ENCODE measurements at places on chromosomes 6 and 20.

- no peak for DNase-seq
These were observed 129.4 kb downstream of the NCOA3 start for GRCh38 chr20:47631078-47631477.

- no peak for DNase-seq
These were observed 593 bp downstream of the MMP24 start for GRCh38 chr20:35226884-35227681.

- no peak for DNase-seq
These were observed 105.8 kb downstream of the CARMIL1 start for GRCh38 chr6:25384967-25385366.

DNA sequence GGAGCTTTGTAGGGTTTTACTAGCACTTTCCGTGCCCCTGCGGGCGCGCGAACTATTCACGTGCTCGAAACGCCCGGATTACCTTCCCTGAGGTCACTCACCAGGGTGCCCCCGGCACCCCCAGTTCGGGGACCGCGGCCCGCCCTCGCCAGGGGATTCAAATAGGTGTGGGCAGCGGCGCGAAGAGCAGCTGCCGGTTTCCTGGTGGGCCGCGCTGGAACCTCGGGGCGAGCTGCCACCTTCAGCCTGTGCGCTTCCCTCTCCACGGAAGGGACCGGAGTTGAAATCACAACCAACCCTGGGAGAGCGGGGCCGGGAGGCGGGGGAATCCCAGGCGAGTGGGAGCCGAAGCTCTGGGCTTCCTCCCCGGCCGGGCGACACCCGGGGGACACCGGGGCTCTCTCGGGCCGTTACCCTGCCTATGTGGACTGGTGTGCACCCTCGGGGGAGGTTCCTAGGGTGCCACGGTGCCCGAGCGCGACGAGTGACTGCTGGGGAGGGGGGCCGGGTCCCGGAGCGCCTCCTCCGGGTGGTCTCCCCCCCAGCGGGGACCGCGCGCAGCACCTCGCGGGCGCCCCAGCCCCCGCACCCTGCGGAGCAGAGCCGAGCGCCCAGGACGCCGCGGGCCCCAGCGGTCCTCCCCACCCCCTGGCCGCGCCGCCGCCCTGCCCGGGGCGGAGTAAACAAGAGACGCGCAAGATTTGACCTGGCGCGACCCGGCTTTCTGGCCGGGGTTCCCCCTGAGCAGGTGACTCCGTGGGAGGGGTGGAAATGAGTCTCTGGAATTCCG lies 2.1 kb upstream of the HIVEP2 start:
- DNase-seq: no peak

GRCh38 chr6:10745116-10745515 lies 2.5 kb upstream of the TMEM14B start:
- DNase-seq: no peak

- no peak for DNase-seq
These were observed 383.8 kb downstream of the TFAP2A start for GRCh38 chr6:10030942-10031537.

DNA sequence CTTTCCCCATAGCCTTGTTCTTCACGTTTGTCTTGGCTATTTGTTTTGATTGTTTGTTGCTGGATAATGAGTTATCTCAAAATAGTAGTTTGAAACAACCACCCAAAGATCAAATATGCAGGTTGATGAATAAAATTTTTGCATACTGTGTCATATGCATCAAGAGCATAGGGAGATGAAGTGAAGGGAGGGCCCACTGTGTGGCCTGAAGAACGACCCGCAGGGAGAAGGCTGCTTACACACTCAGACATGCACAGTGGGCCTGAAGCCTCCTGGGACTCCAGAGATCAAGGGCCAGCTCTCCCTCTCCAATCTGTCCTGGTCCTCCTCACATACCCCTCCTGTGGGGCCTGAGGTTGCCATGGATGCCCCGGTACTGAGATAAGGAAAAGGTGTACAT lies 16.2 kb upstream of the TREM2 start:
- no peak for DNase-seq

GRCh38 chr20:45974896-45975565 lies 3.0 kb upstream of the ZNF335 start:
- no peak for DNase-seq

Data from NCI-H2081 treated with DMSO at 0.1 percent for 48 hours (cell line).